ENCODE measurements at places on chromosomes 6 and 20. TPM values are rescaled to one million over a fixed set of nuclear protein-coding genes. Genes with fewer than 3 reads are reported as not detected.

DNA sequence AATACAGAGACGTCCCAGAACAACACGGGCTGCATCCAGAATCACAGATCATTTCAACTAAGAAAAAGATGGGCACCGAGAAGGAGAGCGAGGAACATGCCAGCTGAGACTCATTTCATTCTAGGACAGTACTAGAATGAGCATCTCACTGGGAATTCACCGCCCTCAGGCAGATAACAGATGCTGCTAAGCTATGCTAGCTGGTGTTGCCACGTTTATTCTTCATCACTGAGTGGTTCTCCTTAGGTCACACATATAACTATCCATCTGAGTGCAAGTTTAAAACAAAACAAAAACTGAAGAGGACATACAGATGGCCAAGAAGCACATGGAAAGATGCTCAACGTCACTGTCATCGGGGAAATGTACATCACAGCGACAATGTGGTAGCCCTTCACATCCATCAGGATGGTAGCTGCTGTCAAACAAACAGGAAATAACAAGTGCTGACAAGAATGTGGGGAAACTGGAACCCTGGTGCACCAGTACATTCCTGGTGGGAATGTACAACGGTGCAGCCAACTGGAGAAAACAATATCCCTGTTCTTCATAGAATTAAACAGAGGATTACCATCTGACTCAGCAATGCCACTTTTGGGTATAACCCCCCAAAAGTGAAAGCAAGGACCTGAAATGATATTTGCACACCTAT is 97.6 kb downstream of the SLC22A23 start:
- no peak for DNase-seq

DNA sequence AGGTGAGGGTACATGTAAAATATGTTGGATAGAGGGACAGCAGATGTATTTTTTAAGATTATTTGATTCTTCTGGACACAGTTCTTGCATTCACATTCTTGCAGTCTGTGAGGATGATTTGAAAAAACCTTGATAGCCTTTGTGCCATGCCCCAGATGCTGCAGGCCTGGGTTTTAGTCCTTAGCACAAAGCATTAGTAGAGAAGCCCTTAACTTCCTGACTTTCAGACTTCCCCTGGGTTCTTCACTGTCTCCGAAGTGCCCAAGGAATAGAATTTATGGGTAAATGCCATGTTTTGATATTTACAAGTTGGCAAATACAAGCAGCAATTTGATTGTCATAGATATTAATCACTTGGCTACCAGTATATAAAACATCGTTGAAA is 67.6 kb upstream of the SUPT3H start:
- DNase-seq, result no peak

GRCh38 chr6:84019842-84020211 is 13.7 kb upstream of the MRAP2 start:
- no peak for DNase-seq

GRCh38 chr6:4084444-4085331 is 5.8 kb upstream of the FAM217A start:
- peak; percentile 71 for DNase-seq

Gene KCNG1
- 4.9 TPM for total RNA-seq

Gene SRMS
- total RNA-seq, result not detected

Gene NMBR
- total RNA-seq, result not detected

Measured in body of pancreas (tissue), 4 donors.